ENCODE measurements at places on chromosomes 11 and 22.

DNA sequence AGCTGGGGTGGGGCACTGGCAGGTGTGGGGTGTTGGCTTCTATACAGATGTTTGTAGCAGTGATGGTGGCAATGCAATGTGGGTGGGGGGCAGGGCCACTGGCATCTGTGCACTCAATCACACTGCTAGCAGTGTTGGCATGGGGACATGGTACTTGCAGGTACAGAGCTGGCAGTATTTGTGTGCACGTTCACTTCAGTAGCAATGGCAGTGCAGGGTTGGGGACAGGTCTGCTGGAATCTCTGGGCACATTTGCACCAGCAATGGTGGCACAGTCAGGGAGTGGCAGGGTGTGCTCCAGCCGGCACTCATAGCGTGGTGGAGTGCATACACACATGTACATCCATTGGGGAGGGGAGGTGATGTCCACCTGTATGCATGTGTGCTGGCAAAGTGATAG is 775.2 kb downstream of the CNTN5 start:
- no peak for DNase-seq

GRCh38 chr11:66752148-66752547 is 23.1 kb upstream of the SPTBN2 start:
- DNase-seq, result no peak

GRCh38 chr22:22952531-22953280 is 65.1 kb downstream of the IGLL5 start:
- no peak for DNase-seq

- DNase-seq, result no peak
Observed at GRCh38 chr11:41978945-41979344, 519.5 kb upstream of the LRRC4C start.

- no peak for DNase-seq
Observed at GRCh38 chr11:135008412-135008811, 596.4 kb upstream of the B3GAT1 start.

- no peak for DNase-seq
Observed at GRCh38 chr22:37275622-37276021, 6.7 kb upstream of the CYTH4 start.

- no peak for DNase-seq
Observed at GRCh38 chr11:96263238-96263763, 79.7 kb downstream of the MAML2 start.

Data from NCI-H510A treated with DMSO at 0.1 percent for 48 hours (cell line).